ENCODE measurements at places on chromosomes 4 and X.

- DNase-seq, result no peak
Measured at GRCh38 chr4:54548831-54549460, 108.8 kb upstream of the KIT start.

DNA sequence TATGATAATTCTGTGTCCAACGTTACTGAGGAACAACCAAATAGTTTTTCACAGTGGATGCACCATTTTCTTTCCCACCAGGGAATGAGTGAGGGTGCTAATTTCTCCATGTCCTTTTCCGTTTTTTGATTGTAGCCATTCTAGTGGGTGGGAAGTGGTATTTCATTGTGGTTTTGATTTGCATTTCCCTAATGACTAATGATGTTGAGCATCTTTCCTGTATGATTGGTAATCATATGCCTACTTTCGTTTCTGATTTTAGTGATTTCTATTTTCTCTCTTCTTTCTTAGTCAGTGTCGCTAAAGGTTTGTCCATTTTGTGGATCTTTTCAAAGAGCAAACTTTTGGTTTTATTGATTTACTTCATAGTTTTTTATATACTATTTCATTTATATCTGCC lies 32.1 kb upstream of the TEX13D start:
- DNase-seq, result no peak

DNA sequence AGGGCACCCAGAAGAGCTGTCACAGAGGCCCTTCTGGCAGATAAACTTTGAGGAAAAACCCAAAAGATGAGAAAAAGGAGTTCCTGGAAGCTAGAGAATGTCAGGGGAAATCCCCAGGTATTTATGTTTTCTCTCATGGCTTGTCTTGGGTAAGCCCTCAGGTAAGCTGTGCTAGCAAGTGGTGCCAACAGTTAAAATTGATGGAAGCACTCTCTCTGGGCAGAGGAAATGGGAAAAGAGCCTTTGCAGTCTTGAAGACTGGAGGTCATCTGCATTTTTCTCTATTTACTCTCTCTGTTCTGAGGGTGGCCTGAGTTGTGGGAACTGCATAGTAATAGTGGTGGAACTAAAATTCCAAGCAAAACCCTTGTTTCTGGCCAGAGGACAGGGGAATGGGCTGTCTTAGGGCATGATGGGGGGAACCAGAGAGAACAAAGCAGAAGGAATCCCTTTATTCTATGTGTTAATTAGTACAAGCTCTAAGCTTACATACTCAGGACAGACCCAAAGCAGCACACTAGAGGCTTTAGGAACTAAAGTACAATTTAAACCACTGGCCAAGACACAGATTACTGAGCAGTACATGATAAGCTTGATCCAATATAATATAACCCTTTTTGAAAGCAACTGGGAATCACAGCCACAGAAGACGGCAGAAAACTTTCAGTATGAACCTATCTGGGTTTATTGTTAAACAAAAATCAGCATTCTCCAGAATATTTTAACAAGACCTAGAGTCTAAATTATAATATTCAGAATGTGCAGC lies 53.3 kb upstream of the SLC10A4 start:
- no peak for DNase-seq

- DNase-seq, result peak; percentile 36
Measured at GRCh38 chr4:2059046-2059725, at the start of gene NAT8L. Gene NAT8L (plus strand): TSS chr4:2059327. CDS start chr4:2059512, 185 bp downstream.

DNA sequence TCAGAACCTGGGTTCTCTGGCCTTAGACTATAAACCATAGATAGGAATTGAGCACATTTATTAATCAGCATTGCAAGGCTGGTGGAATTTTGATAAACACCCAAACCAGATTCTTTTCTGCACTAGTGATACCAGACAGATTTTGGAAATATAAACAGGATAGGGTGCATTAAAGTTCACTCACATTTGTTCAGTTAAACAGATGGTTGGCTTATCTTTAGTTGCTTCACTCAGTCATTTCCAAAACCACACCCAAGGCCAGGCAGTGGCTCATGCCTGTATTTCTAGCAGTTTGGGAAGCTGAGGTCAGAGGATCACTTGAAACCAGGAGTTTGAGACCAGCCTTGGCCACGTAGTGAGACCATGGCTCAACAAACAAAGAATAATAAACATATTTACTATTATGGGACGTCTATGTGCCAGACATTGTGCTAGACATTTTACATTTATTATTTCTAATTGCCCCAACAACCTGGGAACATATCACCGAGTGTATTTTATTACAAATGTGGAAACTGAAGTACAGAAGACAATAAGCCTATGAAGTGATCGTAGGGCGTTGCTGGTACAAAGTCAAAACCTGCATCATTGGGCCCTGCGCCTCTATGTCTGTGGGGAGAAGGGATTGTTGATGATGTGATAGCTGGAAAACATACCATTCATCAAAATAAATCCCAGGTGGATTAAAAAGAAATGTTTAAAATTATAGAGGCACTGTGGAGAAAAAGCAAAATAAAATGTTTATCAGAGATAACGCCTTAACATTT lies 15.0 kb downstream of the ADD1 start:
- peak; percentile 70 for DNase-seq

GRCh38 chr4:921830-922331 lies 10.2 kb downstream of the GAK start:
- DNase-seq, result no peak

DNA sequence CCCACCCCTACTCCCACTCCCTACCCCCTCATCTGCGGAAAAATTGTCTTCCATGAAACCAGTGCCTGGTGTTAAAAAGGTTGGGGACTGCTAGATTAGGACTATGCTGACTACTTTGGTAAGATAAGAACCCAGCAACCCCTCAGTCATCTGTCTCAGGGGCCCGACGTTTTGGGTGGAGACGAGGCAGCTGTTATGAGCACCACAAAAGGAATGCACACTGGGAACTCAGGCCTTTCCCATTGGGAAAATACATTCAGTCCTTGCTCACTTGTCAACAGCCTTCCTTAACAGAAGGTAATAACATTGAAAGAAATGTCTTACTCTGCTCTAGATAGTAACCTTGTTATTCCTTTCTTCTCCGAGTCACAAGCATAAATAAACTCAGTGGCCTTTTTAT lies 310.8 kb downstream of the AFF2 start:
- DNase-seq, result peak; percentile 83

GRCh38 chr4:67764183-67764582 lies 10.0 kb upstream of the GNRHR start:
- no peak for DNase-seq
